ENCODE measurements at places on chromosomes 16 and 17.

GRCh38 chr16:4266372-4266771, 6.5 kb downstream of the TFAP4 start:
- peaks cover 13% of the 10 kb centered on the region for H3K36me3 ChIP-seq
- H3K4me1 ChIP-seq: peaks cover 45% of the 10 kb centered on the region
- no peak for DNase-seq
- no peaks in the 10 kb centered on the region for H3K27me3 ChIP-seq
- no peak overlapping the region for H3K4me3 ChIP-seq
- H3K27ac ChIP-seq: peak overlapping the region; percentile 62

DNA sequence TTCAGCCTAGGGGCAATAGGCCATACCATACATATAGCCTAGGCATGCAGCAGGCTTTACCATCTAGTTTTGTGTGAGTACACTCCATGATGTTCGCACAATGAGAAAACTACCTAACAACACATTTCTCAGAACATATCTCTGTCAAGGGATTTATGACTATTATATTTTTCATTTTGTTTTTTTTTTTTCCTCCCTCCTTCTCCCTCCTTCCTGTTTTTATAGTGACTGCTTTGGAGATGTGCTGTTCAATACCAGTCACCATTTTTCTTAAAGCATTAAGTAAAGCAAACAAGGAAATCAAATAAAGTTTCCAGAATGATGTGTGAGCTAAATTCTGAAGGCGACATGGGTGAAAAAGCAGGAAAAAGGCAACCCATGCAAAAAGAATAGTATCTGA, 194.6 kb downstream of the STX8 start:
- H3K27me3 ChIP-seq: no peaks in the 10 kb centered on the region
- peaks cover 16% of the 10 kb centered on the region for H3K4me1 ChIP-seq
- H3K36me3 ChIP-seq: peaks cover 21% of the 10 kb centered on the region
- H3K27ac ChIP-seq: no peak overlapping the region
- DNase-seq: no peak

DNA sequence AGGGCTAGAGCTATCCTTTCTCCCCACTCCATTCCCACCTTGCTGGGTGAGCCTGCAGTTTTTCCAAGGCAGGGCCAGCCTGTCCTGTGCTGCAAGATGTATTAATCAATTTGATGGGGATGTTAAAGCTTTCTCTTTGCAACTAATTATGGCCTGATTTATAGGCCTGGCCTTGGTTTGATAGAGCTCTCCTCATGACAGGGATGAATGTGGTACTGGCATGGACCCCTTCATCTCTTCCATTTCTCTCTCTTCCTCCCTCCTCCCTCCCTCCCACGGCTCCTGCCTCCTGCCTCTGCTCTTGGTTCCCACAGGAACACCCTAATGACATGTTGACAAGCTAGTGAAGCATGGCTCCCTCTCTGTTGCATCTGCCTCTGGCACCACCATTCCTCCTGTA, 47.2 kb upstream of the SKAP1 start:
- DNase-seq: peak; percentile 63
- H3K4me3 ChIP-seq: peak overlapping the region; percentile 61
- peaks cover 74% of the 10 kb centered on the region for H3K4me1 ChIP-seq
- H3K27me3 ChIP-seq: peaks cover 11% of the 10 kb centered on the region
- no peaks in the 10 kb centered on the region for H3K36me3 ChIP-seq
- peak overlapping the region; percentile 83 for H3K27ac ChIP-seq

- no peaks in the 10 kb centered on the region for H3K36me3 ChIP-seq
- H3K27me3 ChIP-seq: peaks cover 80% of the 10 kb centered on the region
- peaks cover 39% of the 10 kb centered on the region for H3K4me1 ChIP-seq
- no peak overlapping the region for H3K27ac ChIP-seq
- DNase-seq: peak; percentile 94
- H3K4me3 ChIP-seq: peak overlapping the region; percentile 61
Observed at GRCh38 chr17:7296189-7296861, 1.9 kb upstream of the YBX2 start.

GRCh38 chr16:23771027-23771426, 16.2 kb downstream of the CHP2 start:
- no peak overlapping the region for H3K27ac ChIP-seq
- H3K27me3 ChIP-seq: peaks cover 14% of the 10 kb centered on the region
- no peak for DNase-seq
- H3K36me3 ChIP-seq: no peaks in the 10 kb centered on the region

DNA sequence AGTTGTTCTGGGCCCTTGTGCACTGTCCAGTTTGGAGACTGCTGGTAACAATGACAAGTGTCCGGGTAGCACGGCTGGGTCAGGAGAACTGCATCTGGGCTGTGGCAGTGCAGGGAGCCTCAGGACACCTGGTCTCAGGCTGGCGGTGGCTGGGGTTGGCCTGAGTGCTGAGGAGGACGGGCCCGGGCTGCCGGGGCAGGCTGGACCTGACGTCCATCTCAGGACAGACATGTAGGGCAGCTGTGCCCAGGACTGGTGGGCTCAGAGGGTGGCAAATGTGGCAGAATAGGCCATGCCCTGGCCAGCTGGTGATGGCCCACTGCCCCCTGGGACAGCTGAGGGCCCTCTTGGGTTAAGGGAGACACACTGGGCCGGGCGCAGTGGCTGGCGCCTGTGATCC, 4.2 kb upstream of the NLRC3 start:
- H3K4me1 ChIP-seq: peaks cover 14% of the 10 kb centered on the region
- H3K27ac ChIP-seq: peak overlapping the region; percentile 42
- peaks cover 26% of the 10 kb centered on the region for H3K36me3 ChIP-seq
- no peak overlapping the region for H3K4me3 ChIP-seq
- DNase-seq: no peak
- H3K27me3 ChIP-seq: peaks cover 3% of the 10 kb centered on the region

GRCh38 chr17:55323518-55324295, 58.9 kb downstream of the HLF start:
- no peaks in the 10 kb centered on the region for H3K36me3 ChIP-seq
- no peak overlapping the region for H3K4me3 ChIP-seq
- no peak for DNase-seq
- no peaks in the 10 kb centered on the region for H3K27me3 ChIP-seq
- H3K27ac ChIP-seq: no peak overlapping the region
- no peaks in the 10 kb centered on the region for H3K4me1 ChIP-seq

- no peaks in the 10 kb centered on the region for H3K36me3 ChIP-seq
- H3K4me3 ChIP-seq: no peak overlapping the region
- DNase-seq: no peak
- H3K27ac ChIP-seq: no peak overlapping the region
- H3K4me1 ChIP-seq: peaks cover 4% of the 10 kb centered on the region
- peaks cover 21% of the 10 kb centered on the region for H3K27me3 ChIP-seq
Observed at GRCh38 chr16:66474750-66475199, 47.7 kb downstream of the BEAN1 start.

DNA sequence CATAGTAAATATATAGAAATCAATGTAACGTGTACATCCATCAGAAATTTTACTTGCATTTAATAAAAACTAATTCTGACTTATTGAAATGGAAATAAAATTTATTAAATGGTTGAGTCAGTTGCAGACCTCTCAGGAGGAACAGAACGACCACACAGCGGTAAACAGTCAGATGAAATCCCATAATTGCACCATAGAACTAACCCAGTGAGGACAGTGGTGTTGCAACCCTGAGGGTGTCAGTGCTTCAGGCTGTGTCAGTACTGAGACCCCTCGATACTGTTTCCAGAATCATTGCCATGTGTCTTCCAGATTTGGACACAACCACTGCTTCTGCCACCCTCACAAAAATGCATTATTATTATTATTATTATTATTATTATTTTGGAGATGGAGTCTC, 29.0 kb upstream of the SSTR2 start:
- no peaks in the 10 kb centered on the region for H3K36me3 ChIP-seq
- H3K27me3 ChIP-seq: peaks cover 3% of the 10 kb centered on the region
- no peak overlapping the region for H3K4me3 ChIP-seq
- H3K27ac ChIP-seq: no peak overlapping the region
- DNase-seq: no peak
- peaks cover 22% of the 10 kb centered on the region for H3K4me1 ChIP-seq

DNA sequence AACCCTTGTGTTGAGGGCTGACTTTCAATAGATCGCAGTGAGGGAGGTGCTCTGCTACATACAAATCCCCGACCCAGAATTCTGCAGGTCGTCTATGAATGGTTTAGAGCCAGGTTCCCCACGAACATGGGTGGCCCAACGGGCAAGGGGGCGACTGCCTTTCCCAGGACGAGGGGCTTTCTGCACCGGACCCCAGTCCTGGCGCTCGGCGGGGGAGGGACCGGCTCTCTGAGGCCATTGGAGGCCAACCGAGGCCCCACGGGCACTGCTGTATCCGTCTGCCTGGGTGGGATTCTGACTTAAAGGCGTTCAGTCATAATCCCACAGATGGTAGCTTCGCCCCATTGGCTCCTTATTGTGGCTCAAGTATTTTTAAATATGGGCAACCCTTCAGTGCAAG, 21.2 kb downstream of the SEC14L1 start:
- no peak overlapping the region for H3K27ac ChIP-seq
- H3K36me3 ChIP-seq: peaks cover 17% of the 10 kb centered on the region
- no peak for DNase-seq
- H3K27me3 ChIP-seq: no peaks in the 10 kb centered on the region

GRCh38 chr16:86398622-86399021, 111.7 kb upstream of the FOXF1 start:
- H3K27me3 ChIP-seq: peaks cover 22% of the 10 kb centered on the region
- H3K36me3 ChIP-seq: no peaks in the 10 kb centered on the region
- no peak overlapping the region for H3K4me3 ChIP-seq

GRCh38 chr16:28171816-28172215, 39.9 kb downstream of the XPO6 start:
- no peak for DNase-seq
- peaks cover 53% of the 10 kb centered on the region for H3K36me3 ChIP-seq
- no peaks in the 10 kb centered on the region for H3K27me3 ChIP-seq
- H3K27ac ChIP-seq: peak overlapping the region; percentile 66
- no peak overlapping the region for H3K4me3 ChIP-seq

GRCh38 chr17:19371259-19372010, 6.9 kb upstream of the MAPK7 start:
- peaks cover 29% of the 10 kb centered on the region for H3K4me1 ChIP-seq
- no peak overlapping the region for H3K4me3 ChIP-seq
- no peaks in the 10 kb centered on the region for H3K27me3 ChIP-seq
- no peaks in the 10 kb centered on the region for H3K36me3 ChIP-seq
- DNase-seq: no peak

DNA sequence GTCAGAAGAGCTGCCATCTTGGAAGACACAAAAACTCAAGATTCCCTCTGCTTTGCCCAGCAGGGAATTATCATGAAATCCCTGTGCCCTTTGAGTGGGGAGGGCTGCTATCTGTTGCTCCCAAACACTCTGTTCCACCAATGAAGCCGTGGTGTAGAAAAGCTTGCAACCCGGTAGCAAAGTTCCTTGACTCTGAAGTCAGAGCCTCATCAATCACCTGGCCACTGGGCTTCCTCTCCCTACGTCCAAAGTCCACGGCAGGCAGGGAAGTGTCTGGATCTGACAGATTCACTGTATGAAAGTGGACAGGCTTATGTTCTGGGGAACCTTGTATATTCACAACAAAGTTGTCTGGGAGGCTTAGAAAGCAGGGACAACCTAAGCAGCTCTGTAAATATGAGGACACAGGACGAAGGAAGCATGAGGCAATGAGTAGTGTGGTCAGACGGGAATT, 343.3 kb downstream of the SLC39A11 start:
- H3K36me3 ChIP-seq: no peaks in the 10 kb centered on the region
- no peak for DNase-seq
- peak overlapping the region; percentile 69 for H3K27ac ChIP-seq
- H3K27me3 ChIP-seq: peaks cover 10% of the 10 kb centered on the region
- peaks cover 15% of the 10 kb centered on the region for H3K4me1 ChIP-seq
- H3K4me3 ChIP-seq: no peak overlapping the region

GRCh38 chr17:6913608-6914443, 82.0 kb upstream of the ALOX12 start:
- H3K27me3 ChIP-seq: peaks cover 29% of the 10 kb centered on the region
- DNase-seq: peak; percentile 83
- H3K4me3 ChIP-seq: no peak overlapping the region
- H3K4me1 ChIP-seq: peaks cover 8% of the 10 kb centered on the region
- no peaks in the 10 kb centered on the region for H3K36me3 ChIP-seq
- no peak overlapping the region for H3K27ac ChIP-seq

GRCh38 chr16:61798741-61799140, 237.5 kb downstream of the CDH8 start:
- H3K27me3 ChIP-seq: no peaks in the 10 kb centered on the region
- no peak for DNase-seq
- H3K4me3 ChIP-seq: no peak overlapping the region
- H3K27ac ChIP-seq: no peak overlapping the region
- peaks cover 15% of the 10 kb centered on the region for H3K36me3 ChIP-seq
- no peaks in the 10 kb centered on the region for H3K4me1 ChIP-seq

DNA sequence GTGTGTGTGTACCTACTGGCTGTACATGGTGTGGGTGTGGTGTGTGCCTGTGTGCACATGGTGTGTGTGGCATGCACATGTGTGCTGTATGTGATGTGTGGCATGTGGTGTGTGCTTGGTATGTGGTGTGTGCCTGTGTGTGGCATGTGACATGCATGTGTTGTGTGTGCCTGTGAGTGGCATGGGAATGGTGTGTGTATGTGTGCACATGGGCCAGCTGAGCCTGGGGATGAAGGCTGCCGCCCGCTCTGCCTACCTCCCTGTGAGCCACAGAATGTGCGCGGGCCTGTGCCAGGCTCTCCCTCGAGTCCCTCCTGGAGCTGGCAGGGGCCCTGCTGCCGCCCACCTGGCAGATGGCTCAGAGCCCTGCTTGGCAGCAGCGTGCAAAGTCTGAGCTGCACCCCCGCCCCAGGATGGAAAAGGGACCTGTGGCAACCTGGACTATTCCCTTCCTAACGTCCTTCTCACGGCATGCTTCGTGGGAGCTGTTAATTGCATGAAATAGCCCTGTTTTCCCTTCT, 9.3 kb downstream of the PRSS27 start:
- H3K4me1 ChIP-seq: no peaks in the 10 kb centered on the region
- no peak for DNase-seq
- H3K27me3 ChIP-seq: peaks cover 17% of the 10 kb centered on the region
- H3K27ac ChIP-seq: peak overlapping the region; percentile 90
- H3K4me3 ChIP-seq: no peak overlapping the region

- no peak overlapping the region for H3K27ac ChIP-seq
- H3K4me3 ChIP-seq: no peak overlapping the region
- DNase-seq: no peak
- peaks cover 38% of the 10 kb centered on the region for H3K36me3 ChIP-seq
Observed at GRCh38 chr17:44931376-44931775, 16.1 kb upstream of the GFAP start.

GRCh38 chr17:57986841-57987580, 1.0 kb downstream of the VEZF1 start:
- H3K4me3 ChIP-seq: peak overlapping the region; percentile 95
- peak; percentile 47 for DNase-seq
- H3K4me1 ChIP-seq: peaks cover 83% of the 10 kb centered on the region
- H3K27me3 ChIP-seq: no peaks in the 10 kb centered on the region

DNA sequence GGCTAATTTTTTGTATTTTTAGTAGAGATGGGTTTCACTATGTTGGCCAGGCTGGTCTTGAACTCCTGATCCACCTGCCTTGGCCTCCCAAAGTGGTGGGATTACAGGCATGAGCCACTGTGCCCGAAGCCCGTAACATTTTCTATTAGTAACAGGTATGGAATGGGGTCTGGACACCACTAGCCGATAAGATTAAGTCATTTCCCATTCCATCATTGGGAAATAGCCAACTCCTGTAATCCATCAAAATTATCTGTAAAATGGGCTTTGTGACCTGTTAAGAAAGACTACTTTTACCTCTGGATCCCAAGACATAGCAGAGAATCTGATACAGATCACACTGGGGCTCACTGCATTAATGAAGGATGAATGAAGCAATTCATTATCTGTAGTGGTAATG, 3.9 kb upstream of the LUC7L3 start:
- H3K27ac ChIP-seq: no peak overlapping the region
- no peaks in the 10 kb centered on the region for H3K36me3 ChIP-seq
- H3K27me3 ChIP-seq: peaks cover 15% of the 10 kb centered on the region
- no peak for DNase-seq
- peaks cover 32% of the 10 kb centered on the region for H3K4me1 ChIP-seq
- H3K4me3 ChIP-seq: no peak overlapping the region

- H3K4me1 ChIP-seq: peaks cover 18% of the 10 kb centered on the region
- peaks cover 6% of the 10 kb centered on the region for H3K27me3 ChIP-seq
- no peaks in the 10 kb centered on the region for H3K36me3 ChIP-seq
- no peak overlapping the region for H3K4me3 ChIP-seq
Observed at GRCh38 chr16:83794860-83795554, 12.8 kb upstream of the HSBP1 start.

Data from nephron progenitor cell (in vitro differentiated cells).